RPMI7951 (cell line): ENCODE measurements at places on chromosomes 1 and 21.

- peak; percentile 87 for DNase-seq
These were observed 177.7 kb upstream of the EDN2 start for GRCh38 chr1:41662061-41662764.

- no peak for DNase-seq
These were observed 19.2 kb downstream of the TRPM2 start for GRCh38 chr21:44372616-44373015.

- no peak for DNase-seq
These were observed 44.5 kb downstream of the PKP1 start for GRCh38 chr1:201327687-201328240.

- peak; percentile 67 for DNase-seq
These were observed at the start of gene ARHGEF2 for GRCh38 chr1:155978325-155978972. TSS of gene ARHGEF2 (minus strand) at chr1:155978547. CDS start at chr1:155978427, 120 bp downstream.

- DNase-seq: peak; percentile 25
These were observed 34.7 kb downstream of the LRRC8D start for GRCh38 chr1:89855413-89856123.

- DNase-seq: no peak
These were observed 2.4 kb downstream of the NHLH2 start for GRCh38 chr1:115838431-115839028.

DNA sequence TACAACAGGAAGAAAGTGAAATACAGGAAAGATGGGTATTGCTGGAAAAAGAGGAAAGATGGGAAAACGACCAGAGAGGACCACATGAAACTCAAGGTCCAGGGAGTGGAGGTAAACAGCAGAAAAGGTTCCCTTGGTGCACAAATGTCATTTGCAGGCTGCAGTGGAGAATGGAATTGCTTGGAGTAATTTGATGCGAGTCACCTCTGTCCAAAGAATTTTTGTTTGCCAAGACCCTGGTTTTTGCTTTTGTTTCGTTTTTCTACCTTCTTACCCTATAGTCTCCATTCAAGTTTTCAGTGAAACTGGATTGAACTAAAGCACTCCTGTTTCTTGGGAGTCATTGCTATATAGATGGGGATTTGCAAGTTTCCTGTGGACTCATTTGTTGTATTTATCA is 464.3 kb downstream of the CAMTA1 start:
- DNase-seq: no peak

DNA sequence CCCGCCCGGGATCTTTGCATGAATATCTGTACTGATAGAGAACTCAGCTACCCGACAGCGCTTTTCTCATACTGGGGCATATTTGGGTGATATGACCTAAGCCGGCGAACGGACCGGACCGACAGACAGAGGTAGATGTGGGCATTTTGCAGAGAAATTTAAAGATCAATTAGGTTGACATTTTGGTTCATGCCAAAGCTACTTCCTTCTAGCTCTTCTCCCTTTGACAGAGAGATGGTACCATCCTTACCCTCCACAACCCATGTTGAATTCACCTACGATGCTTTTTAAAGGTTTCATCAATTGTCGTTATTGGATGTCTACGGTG is 459 bp downstream of the ARV1 start:
- no peak for DNase-seq

- no peak for DNase-seq
These were observed 56.1 kb upstream of the SDC3 start for GRCh38 chr1:30964706-30965105.

- peak; percentile 89 for DNase-seq
These were observed 10.2 kb downstream of the IRF2BP2 start for GRCh38 chr1:234599617-234600417.

- DNase-seq: no peak
These were observed 1646.5 kb downstream of the MRPL39 start for GRCh38 chr21:23960769-23961168.
